ENCODE measurements at places on chromosomes 12 and 14.

- no peak for DNase-seq
Measured at GRCh38 chr12:15863984-15864383, 18.2 kb upstream of the STRAP start.

GRCh38 chr12:77983859-77984258 lies 153.2 kb downstream of the NAV3 start:
- no peak for DNase-seq

DNA sequence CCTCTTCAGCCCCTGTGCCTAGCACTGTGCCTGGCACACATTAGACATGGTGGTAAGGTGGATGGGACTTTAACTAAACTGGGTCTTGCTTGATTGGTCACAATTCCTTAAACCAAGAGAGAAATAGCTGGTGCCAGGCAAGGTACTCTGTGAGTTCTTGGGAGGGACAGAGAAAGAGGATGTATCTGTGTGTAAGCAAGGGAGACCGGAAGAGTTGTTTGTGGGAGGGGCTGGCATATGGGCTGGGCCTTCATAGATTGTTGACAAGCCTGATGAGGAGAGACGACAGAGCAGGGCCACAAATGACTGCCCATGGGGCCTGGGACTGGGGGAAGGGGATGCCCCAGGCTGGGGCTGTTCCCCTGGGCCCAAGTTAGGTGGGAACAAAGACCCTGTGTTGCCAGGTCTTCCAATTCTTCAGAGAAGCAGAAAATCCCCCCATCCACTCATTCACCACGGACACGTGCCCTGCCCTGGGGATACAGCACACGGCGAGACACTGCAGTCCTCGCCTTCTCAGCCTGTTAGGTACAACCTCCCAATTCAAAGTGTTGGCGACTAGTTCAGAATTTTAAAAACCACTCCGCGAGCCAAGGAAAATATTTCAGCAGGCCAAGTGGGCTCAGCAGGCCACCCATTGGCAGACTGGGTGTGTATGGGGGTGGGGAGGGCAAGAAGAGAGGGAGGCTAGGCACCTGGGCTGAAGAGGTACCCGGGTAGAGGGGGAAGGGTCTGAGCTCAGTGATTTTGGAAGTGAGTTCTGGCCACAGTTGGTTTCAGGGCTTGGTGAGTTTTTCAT lies 11.4 kb upstream of the CYP46A1 start:
- no peak for DNase-seq

DNA sequence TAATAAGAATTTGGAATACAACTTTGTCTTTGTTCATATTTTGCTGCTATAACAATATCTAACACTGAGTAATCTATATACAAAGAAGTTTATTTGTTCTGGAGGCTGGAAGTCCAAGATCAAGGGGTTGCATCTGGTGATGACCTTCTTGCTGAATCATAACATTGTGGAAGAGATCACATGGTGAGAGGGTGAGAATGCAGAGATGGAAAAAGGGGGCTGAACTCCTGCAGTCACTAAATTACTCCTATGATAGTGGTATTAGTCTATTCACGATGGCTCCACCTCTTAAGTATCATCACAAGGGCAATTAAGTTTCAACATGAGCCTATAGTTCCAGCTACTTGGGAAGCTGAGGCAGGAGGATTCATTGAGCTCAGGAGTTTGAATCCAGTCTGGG lies 4.5 kb upstream of the AKAP6 start:
- no peak for DNase-seq

GRCh38 chr14:31380106-31380505 lies 40.2 kb downstream of the HEATR5A start:
- no peak for DNase-seq

GRCh38 chr12:28905220-28905955 lies 243.7 kb upstream of the FAR2 start:
- DNase-seq = no peak

DNA sequence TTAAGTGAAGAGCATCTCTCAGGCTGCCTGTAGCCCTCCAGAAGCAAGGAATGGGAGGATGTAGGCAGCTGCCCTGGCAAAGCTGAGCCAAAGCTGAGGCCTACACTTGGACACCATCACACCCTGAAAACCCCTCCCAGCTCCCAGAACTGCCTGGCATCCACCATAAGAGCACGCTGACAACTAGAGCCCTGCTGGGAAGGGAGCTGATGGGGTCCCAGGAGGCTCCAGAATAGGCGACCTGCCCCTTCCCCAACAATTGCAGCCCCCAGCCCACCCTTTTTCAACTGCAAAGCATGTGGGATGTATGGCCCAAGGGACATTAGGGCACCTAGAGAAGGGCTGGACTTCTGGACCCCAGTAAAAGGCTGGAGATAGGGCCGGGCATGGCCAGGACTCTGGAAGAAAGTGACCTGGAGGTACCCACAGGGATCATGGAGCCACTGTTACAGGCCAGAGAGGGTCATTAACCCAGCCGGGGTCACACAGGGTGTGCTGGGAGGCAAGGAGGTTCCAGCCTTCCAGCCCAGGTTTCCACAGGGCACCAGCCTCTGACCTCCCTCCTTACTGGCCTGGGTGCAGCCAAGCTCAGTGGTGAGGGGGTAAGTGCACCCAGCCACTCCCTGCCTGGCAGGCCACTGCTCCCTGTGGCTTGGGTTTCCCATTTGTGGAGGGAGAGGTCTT lies 27.8 kb downstream of the FAM222A start:
- DNase-seq = no peak

DNA sequence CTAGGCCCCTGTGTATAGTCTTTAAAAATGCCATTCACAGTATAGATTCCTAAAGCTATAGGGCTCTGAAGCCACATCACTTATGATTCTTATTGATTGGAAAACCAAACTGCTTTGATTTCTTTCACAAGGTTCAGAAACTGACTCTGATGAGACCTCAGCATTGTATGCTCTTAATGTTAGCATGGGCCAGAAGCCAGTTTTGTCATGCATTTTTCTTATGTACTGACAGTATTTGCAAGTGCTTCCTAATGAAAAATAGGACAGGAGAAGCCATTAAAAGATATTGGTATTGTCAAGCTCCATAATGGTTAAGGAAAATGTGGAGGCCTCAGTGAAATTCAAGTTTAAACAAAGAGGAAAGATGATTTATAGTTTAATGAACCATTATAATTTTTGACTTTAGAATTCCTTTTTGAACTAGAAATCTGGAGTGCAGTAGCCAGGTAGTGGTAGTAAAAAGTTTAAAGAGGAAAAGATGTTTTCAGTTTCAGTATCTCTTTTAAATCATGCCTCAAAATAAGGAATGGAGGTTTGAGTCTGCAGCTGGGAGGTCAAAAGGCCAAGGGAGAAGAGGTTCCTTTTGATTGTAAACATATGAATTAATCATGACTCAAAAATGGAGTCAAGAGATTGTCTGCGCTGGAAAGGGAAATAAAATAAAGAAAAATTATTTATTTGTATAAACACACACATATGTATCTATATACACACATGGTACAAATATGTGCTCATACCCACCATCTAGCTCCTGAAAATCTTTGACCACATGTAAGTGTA lies 388.1 kb upstream of the PRICKLE1 start:
- DNase-seq = no peak

DNA sequence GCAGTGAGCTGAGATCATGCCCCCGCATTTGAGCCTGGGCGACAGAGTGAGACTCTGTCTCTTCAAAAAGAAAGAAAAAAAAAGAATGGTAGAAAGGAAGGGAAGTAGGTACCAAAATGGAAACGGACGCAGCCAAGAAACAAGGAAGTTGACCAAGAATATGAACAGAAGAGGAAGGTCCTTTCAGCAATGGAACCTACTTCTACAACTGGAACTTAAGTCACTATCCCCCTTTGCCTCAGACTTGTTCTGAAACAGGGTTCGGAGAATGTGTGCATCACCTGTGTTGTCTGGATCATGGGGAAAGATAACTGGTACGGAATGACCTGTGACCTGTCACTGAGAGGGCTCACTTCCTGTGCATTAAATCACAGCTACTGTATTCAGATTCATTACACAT lies 43.9 kb upstream of the RNASE1 start:
- no peak for DNase-seq

- DNase-seq = no peak
Measured at GRCh38 chr12:57940052-57940914, 1.1 kb upstream of the ATP23 start.

DNA sequence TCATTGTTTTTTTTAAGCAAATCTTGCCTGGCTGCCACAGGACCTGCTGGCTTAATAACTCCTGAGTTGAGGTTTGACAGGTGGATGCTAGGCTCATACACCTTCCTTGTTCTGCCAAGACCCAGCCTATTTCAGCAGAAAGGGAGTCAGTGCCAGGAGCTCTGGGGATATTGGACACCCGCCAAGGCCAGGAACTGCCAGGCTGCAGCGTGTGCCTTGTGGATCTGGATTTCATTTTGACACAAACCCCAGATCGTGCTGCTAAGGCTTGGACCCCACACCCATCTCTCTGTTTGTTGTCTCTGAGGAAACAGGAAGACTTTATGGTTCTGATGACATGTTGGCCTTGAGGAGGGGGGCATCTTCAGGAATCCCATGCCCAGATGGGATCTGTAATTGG lies 44.4 kb upstream of the PRIMA1 start:
- DNase-seq = no peak

DNA sequence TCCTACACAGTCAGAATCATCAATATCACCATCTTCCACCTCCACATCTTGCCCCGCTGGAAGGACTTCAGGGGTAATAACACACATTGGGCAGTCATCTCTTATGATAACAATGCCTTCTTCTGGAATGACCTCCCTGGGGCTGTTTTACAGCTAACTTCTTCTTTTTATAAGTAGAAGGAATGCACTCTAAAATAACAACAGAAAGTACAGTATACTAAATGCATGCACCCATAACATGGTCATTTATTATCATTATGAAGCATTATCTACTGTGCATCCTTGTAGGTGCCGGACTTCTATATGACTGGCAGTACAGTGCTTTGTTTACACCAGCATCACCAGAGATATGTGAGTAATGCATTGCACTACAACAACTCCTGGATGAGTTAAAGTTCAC lies 19.0 kb upstream of the NUAK1 start:
- no peak for DNase-seq

- DNase-seq = no peak
Measured at GRCh38 chr14:59630288-59630963, 53.8 kb upstream of the CCDC175 start.

- DNase-seq = no peak
Measured at GRCh38 chr14:67360470-67361206, 510 bp downstream of the EIF2S1 start.

DNA sequence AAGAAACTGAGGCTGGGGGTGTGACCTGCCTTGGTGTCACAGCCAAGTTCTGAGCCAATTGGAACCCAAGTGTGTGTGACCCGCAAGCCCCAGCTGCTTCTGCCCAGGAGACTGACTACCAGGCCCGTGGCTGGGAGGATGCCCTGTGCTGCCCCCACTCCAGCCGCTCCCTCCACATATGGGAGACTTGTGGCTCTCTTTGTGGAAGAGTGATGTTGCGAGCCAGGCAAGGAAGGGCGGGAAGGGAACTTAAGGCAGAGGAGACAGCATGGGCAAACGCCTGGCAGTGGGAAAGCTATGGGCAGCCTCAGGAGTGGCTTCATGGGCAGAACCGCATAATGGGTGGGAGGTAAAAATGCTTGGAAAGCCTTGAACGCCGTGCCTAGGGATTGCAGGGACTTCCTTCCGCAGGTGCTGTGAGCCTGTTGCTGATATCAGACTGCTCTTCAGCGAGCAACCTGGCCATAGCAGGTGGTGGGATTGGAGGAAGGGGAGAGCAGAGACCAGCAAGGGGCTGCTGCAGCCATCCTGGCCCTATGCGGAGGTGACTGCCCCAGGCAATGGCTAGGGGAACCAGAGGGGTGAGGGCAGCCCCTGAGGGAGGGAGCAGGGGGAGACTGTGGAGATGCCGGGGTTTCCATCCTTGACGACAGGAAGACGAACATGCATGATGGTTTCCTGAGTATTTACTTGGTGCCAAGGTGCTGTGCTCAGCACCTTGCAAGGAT lies 115.7 kb downstream of the LGMN start:
- DNase-seq = no peak

DNA sequence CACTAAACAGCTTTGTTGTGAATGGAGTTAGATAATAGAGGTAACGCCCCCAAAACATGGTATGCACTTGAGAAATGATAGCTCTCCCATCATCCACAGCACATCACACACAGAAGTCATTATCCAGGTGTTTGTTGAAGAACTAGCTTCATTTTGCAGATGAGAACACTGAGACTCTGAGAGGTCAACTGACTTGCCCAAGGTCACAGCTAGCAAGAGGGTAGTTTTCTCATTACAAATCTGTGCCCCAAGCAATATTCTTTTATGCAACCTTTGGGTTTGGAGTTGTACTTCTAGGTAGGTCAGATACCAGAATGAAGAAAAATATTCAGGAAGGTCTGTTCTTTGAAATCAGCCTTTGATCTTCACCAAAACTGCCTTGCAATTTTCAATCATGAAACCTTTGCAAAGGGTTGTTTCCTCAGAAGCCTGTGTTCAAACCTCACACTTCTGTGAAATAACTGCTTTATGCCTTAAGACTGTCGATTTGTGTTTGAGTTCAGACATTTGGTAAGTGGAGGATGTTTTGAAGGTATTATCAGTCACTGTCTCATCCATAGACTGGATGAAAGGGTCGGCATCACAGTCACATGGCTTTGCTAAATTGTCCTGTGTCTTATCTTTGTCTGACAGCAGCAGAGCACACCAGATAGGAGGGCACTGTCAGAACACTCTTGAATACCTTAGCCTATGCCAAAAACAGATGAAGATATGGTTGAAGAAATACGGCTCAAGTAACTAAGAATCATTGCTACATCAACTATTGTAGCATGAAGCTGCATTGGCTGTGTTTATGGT lies 233.2 kb upstream of the BTG1 start:
- DNase-seq = no peak

GRCh38 chr12:74317078-74317601 lies 220.5 kb upstream of the ATXN7L3B start:
- no peak for DNase-seq

DNA sequence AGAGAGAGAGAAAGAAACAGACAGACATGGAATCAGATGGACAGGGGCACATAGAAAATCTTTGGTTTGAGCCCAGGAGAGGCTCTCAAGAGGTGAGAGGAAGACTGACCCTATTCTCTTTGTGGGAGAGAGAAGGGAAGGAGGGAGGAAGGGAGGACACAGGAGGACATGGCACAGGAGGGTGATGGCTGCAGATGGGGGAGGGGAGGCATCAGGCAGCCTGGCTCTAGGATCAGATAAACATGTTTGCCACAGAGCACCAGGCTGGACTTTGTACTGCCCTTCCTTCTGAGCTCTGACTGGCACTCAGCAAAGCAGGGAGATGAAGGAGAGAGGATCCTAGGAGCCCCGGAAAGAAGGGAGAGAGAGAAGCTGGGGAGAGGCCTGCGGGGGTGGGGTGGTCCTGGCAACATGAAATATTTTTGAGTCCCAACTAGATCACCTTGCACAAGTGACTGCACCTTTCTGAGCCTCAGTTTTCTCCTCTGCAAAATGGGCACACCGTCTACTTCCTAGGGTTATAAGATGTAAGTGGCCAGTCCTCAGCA lies 6.1 kb downstream of the HNF1A start:
- no peak for DNase-seq

- DNase-seq = no peak
Measured at GRCh38 chr12:49345825-49346658, 646 bp upstream of the DNAJC22 start.

GRCh38 chr12:80708259-80708974 lies 983 bp downstream of the MYF6 start:
- DNase-seq = no peak
